T-helper 17 cell (primary cell): ENCODE measurements at places on chromosomes 13 and 19.

GRCh38 chr13:40756042-40756441 lies 14.9 kb downstream of the MRPS31 start:
- no peak for DNase-seq

DNA sequence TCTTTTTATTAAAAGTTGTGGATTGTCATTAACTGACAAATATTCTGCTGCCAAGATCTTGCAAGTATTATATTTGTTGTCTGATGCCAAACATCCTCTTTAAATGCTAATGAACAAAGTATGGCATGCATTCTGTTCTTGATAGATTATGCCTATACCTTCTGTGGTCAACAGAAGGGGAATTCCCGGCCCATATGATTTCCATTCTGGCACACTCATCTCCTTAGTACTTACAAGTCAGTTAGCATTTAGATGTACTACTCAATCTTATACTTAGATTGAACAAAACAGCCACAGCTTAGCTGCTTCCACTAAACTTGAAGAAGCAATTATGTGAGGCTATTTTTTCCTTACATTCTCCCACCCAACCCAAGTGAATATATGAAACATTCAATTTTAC lies 246.1 kb upstream of the DACH1 start:
- DNase-seq, result no peak

DNA sequence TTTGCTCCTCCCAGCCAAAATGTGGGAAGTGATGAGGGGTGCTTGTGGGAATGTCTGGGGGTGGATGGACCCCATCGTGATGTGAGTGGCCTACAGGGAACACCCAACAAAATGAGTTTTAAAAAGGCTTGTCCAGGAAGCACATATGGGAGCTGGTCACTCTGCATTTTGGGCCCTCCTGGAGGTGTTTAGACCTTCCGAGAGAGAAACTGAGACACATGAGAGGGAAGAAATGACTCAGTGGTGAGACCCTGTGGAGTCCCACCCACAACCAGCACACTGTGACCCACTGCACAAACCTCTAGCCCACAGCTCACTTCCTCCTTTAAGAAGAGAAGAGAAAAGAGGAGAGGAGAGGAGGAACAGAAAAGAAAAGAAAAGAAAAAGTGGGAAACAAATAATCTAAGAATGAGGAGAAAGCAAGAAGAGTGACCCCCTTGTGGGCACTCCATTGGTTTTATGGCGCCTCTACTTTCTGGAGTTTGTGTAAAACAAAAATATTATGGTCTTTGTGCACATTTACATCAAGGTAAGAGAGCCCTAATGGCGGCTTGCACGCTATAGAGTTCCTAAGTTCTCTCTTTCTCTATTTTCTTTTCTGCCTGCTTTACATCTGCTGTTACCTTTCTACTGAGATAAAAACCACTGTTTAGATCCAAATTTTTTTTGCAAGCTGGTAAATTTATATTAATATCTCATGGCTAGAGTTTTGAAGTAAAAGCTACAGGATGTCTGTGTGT lies 13.3 kb upstream of the LILRB1 start:
- DNase-seq, result no peak

- DNase-seq, result no peak
Observed at GRCh38 chr19:30523791-30524190, 151.6 kb downstream of the ZNF536 start.

DNA sequence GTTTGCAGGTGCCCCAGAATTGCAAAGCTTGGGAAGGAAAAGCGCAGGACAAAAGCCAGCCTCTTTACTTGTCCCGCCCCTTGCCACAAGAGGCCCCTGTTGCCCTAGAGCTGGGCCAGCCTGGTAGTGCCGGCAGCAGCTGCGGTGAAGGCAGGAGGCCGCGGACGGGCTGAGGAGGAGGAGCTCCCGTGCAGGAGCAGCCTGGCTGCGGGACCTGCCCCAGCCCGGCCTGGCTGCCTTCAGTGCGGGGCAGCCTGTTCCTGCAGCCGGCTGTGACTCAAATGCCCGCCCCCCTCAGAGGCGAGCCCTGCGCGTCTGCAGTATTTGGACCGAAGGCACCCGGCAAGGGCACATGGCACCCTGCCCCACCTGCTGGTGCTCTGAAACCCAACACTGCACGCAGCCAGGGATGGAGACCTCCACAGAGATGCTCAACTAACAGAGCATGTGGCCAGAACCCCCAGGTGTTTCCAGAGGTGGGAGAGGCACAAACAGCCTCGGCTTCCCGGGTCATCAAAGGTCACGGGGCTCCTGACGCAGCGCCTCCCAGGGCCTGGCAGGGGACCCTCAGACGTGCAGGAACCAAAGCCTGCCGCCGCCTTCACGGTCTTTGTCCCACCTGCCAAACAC lies 29.7 kb downstream of the NAXD start:
- no peak for DNase-seq

DNA sequence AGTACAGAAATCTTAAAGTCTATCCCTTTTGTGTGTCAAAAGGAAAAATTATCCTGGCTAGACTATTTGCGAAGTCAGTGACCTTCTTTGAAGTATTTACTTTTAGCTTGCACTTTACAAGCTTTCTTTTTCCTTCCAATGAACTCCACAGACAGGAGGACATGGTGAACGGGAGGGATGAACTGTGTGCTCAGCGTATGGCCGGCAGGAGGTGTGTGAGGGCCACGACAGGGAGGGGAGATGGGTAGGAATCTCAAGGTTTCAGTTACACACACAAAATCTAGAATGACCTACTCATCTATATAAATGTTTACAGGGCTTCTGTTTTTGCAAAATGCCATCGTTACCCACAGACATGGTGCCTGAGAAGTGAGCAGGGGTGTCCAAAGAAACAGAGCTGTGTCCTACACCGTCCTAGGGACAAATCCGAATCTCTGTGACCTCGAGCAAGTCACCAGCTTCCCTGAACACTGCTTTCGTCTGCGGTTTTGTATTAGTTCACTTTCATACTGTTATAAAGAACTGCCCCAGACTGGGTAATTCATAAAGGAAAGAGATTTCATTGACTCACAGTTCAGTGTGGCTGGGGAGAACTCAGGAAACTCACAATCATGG lies 537.2 kb downstream of the LIG4 start:
- DNase-seq, result no peak

DNA sequence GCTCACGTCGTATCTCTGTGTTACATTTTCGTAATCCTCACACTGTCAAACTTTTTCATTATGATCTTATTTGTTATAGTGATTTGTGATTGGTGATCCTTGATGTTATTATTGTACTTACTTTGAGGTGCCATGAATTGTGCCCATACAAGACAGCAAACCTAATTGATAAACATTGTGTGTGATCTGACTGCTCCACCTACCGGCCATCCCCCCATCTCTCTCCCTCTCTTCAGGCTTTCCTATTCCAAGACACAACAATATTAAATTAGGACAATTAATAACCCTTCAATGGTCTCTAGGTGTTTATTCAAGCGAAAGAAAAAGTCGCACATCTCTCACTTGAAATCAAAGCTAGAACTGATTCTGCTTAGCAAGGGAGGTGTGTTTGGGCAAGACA lies 349.3 kb downstream of the RBM26 start:
- DNase-seq, result no peak

DNA sequence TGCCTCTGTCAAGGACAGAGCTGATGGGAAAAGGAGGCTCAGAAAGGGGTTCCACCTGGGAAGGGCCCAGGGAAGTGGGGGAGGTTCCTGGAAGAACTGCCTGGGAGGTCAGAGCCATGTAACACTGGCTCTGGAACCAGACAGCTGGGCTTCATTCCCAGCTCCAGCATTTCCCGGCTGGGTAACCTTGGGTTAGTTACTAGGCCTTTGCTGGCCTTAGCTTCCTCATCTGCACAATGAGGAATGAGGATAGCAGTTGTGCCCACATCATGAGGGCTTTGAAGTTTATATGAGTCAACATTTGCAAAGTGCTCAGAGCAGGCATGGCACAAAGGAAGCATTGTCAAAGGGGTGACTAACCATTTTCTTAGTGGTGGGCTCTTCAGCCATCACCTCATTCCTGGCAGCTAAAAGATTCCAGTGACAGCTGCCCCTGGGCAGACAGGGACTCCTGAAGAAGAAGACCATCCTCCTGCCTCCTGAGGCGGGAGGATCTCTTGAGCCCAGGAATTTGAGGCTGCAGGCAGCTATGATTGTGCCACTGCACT lies 1.7 kb upstream of the DNAJB1 start:
- DNase-seq, result no peak

- no peak for DNase-seq
Observed at GRCh38 chr13:61536433-61536832, 120.8 kb upstream of the PCDH20 start.

DNA sequence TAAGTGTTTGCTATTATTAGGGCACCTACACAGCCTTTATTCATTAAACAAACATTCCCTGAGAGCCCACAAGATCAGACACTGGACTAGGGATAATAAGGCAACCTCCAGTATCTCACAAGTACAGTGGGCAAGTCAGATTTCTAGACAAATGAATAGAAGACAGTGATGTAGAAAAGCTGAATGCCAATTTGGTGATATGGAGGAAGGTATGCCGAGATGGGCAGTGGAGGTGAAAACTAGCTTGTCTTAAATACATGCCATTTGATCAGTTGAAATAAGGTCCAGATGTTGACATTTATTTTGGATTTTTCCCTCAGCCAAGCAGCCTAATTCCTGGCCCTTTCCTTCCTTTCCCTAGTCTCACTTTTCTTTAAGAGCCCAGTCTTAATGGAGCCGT lies 130.3 kb downstream of the RXFP2 start:
- DNase-seq, result no peak

DNA sequence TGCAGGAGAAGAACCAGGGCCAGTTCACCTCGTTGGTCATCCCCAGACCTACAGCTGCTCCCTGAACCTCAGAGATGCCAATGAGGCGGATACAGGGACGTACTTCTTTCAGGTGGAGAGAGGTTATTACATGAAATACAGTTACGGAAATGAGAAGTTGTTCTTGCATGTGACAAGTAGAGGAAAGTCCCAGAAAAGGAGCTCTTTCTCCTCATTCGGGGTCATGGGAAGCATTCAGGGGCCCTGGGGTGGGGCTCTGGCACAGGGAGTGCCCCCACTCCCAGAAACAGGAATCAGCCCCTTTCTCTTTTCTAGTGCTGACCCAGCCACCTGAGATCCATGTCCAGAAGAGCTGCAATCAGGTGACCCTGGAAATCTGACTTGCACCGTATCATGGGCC lies 4.5 kb upstream of the SIGLEC9 start:
- no peak for DNase-seq

- DNase-seq, result no peak
Observed at GRCh38 chr13:69677343-69677742, 430.3 kb upstream of the ATXN8OS start.

DNA sequence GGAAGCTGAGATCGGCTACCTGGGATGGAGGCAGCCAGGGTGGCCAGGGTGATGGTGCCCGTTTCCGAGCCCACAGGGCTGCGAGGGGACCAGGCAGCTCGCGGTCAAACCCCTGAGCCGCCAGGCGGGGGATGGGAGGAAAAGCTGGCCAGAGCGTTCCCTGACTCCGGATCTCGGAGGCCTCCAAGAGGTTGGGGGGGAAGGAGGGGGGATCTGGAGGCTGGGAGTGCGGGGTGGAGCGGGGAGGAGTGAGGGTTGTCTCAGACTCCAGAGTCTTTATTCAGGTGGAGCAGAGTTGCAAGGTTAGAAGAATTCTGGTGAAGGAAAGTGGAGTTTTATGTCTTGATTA lies 1.1 kb downstream of the CACNG7 start:
- DNase-seq, result no peak

GRCh38 chr19:7975037-7975436 lies 30.4 kb downstream of the ELAVL1 start:
- no peak for DNase-seq

DNA sequence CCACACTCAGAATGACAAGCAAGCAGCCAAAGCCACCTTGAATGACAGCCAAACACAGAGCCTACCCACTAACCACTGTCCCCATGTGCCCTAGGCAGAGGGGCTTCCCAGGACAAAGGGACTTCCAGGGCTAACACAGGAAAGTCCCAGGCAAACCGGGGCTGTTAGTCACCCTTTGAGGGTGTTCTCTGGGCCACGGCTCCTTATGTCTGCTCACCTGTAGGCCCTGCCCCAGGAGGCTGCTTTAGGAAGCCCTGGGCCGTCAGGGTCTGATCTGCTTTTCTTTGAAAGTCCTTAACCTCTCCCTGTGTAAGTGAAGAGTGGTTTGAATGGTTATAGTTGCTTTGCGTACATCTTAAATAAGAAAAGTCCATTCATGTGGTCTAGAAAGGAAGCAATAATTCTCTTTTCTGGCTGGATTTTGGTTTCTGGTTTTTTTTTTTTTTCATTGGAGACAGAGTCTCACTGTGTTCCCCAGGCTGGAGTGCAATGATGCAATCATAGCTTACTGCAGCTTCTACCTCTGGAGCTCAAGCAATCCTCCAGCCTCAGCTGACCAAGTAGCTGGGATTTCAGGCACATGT lies 161.4 kb downstream of the EFNB2 start:
- DNase-seq, result no peak

DNA sequence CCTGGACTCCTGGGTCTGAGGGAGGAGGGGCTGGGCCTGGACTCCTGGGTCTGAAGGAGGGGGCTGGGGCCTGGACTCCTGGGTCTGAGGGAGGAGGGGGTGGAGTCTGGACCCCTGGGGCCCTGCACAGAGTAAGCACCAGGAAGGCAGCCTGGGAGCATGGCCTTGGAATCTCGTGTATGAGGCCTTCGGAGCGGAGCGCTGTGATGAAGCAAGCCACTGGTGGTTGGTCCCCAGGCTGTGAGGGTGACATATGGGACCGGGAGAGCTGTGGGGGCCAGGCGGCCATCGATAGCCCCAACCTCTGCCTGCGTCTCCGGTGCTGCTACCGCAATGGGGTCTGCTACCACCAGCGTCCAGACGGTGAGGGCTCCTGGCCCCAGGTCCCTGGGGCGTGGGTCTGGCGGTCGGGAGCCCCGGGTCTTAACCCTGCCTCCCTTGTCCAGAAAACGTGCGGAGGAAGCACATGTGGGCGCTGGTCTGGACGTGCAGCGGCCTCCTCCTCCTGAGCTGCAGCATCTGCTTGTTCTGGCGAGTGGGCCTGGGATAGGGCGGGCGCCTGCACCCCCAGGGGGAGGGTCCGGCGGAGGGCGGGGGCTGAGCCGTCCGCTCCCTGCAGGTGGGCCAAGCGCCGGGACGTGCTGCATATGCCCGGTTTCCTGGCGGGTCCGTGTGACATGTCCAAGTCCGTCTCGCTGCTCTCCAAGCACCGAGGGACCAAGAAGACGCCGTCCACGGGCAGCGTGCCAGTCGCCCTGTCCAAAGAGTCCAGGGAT lies 918 bp downstream of the TMEM190 start:
- DNase-seq, result no peak

- no peak for DNase-seq
Observed at GRCh38 chr13:27293873-27294515, 23.4 kb downstream of the RASL11A start.

DNA sequence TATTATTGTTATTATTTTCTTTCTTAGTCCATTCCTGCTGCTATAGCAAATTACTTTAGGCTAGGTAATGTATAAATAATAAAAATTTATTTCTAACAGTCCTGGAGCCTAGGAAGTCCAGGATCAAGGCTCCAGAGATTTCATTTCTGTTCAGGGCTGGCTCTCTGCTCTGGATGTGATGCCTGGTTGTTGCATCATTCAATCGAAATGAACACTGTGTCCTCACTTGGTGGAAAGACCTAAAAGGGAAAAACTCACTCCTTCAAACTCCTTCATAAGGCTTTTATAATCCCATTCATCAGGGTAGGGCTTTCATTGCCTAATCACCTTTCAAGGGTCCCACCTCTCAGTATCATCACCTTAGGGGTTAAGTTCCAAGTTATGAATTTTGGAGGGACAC lies 395.0 kb downstream of the EFNB2 start:
- no peak for DNase-seq

- DNase-seq, result no peak
Observed at GRCh38 chr13:48398450-48399095, 14.3 kb downstream of the LPAR6 start.
